ENCODE measurements at places on chromosomes 4 and X. TPM values are rescaled to one million over a fixed set of nuclear protein-coding genes. Genes with fewer than 3 reads are reported as not detected.

CD38 gene
- total RNA-seq: 0.52 TPM

MAGEC1 gene
- not detected for total RNA-seq

ZNF827 gene
- 4.7 TPM for total RNA-seq

CYSLTR1 gene
- not detected for total RNA-seq

NCAPG gene
- 1.5 TPM for total RNA-seq

STPG2 gene
- 0.75 TPM for total RNA-seq

MAGEB1 gene
- total RNA-seq: not detected

GRCh38 chr4:155376387-155377268 is at the start of gene MAP9:
MAP9 (minus strand) TSS chr4:155376965; CDS start chr4:155375850, 1,115 bp downstream.
- peak; percentile 93 for DNase-seq

DNA sequence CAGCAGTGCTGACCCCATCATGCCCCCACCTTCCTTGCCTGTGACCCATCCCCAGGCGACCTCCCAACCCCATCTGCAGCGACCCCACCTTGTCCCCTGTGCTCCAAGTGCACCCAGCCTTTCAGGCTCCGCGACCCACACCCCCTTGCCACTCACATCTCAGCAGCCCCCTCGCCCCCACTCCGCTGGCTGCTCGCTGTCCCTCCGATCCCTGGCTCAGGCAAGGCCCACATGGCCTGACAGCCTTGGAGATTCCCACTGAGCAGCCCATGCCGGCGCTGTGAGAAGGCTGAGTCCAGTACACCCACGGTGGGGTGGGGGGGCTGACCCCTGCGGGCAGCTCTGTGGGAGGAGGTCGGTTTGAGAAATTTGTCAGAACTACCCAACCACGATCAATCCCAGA is 9.1 kb downstream of the ZFYVE28 start:
- peak; percentile 26 for DNase-seq

DNA sequence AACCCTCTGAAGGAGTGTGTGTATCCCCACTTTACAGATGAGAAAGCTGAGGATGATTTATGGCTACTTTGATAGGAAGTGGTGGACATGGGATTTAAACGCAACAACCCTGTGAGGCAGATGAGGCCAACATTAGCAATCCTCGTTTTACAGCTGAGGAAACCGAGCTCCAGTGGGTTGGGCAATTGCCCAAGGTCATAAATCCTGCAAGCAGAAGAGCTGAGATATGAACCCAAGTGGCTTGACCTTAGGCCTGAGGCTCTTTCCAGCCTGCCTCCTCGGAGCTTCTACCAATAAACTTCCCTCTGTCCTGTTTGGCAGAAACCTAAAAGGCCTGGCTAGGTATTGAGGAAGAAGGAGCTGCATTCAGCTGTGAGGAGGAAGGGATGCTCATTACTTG is 185.5 kb upstream of the RBPJ start:
- no peak for DNase-seq

GRCh38 chrX:134636851-134637250 is 21.4 kb downstream of the PLAC1 start:
- no peak for DNase-seq

DNA sequence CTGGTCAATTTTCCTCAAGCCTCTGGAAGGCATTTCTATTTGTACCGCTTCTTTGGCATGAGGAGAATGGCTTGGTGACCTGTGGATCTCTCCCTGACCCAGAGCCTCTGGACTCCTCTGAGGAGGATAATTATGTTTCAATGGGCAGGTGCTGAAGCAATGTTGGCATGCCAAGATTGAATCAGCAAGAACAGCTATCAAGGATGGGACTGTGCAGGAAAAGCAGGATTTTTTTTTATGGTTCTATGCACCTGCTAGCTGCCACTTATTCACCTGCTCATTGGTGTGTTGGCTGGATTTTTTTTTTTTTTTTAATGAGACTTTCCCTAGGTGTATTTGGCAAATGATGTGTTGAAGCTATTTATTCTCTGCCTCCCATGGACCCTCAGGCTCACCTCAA is 821.2 kb downstream of the RPA4 start:
- DNase-seq: no peak

DNA sequence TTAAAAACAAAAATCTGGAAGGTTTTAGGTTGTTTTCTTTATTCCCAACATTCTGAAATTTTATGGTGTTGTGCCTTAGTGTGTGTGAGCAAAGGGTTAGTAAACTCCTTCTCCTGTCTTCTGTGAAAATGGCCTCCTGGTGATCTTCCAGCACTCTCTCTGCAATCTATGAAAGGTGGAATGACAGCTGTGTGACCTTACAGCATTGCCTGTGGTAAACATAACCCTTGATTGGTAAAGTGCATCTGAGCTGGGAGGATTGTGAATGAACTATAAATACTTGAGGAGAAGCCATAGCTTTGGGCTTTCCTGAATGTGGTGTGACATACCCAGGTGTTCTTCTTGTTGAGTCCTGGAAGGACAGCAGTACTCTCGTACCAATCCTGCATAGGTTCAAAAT is 10.0 kb downstream of the ART3 start:
- no peak for DNase-seq

GRCh38 chrX:101028562-101028961 is 23.3 kb downstream of the TRMT2B start:
- no peak for DNase-seq

GRCh38 chrX:1673337-1673736 is 58.5 kb downstream of the ASMT start:
- DNase-seq: no peak

GRCh38 chr4:90293320-90293719 is 166.1 kb downstream of the CCSER1 start:
- DNase-seq: peak; percentile 14

GRCh38 chrX:132101799-132102198 is 26.0 kb downstream of the FRMD7 start:
- no peak for DNase-seq

GRCh38 chr4:80705311-80705710 is 325.2 kb upstream of the BMP3 start:
- DNase-seq: no peak

DNA sequence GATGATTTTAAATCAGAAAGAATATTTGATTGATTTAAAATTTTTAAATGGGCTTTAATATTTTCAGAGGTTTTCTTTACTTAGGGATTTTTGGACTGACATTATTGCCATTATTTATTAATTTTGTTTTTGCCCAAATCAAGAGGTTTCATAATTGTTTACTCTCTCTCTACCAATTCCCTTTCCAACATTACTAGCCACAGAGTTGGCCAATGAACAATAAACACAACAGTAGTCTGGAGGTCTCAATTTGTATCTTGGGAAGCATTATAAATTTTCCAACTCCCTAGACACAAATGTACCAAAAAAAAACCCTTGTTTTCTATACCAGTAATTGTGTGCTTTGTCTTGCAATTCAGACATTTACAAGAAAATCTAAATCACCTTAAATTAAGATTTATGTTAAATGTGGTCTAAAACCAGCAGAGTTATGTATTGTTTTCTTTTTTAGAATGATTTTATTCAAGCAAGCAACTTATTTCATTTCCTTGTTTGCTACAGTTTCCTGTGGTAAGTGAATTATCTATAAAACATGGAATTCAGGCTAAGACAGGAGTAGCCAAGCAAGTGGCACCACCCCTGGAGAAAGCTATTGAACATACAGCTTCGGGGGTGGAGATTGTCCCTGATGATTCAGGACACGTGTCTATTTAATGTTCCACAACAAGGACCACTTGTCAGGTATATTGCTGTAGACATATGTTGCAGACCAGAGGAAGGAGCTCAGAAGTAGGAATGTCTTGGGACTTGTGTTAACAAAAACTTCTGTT is 622 bp downstream of the KLKB1 start:
- peak; percentile 46 for DNase-seq

DNA sequence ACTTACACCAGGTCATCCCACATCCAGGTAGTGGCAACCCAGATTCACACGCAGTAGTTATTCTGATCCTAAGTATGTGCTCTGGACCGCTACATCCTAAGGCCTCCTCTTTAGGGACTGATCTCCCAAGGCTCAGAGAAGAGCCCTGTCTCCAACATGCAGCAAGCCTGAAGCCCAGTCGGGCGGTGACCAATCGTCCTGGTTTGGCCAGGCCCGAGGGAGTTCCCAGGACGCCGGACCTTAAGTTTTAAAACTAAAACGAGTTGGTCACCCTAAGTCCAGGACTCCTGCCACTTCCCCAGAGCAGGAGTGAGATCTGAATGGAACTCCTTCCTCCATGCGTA is 385 bp downstream of the LYAR start:
- DNase-seq: peak; percentile 21

GRCh38 chr4:44157611-44158277 is 290.9 kb downstream of the KCTD8 start:
- DNase-seq: peak; percentile 5

- DNase-seq: no peak
Observed at GRCh38 chrX:47380268-47380667, 9.9 kb downstream of the ZNF157 start.

DNA sequence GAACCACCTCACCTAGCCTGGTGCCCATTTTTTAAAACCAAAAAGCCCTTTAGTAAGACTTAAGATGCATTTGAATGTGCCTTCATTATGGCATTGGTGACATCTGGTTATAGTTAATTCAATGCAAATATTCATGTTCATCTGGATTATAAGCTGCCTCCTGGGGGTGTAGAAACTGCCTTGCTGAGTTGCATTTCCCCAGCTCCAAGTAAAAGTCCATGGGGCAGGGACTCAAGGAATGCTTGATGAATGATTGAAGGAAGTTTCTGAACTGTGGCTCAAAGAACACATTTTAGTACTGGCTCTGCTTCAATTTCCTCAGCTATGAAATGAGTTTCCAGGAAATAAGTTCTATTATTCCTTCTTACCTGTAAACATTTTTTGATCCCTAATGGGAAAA is 18.5 kb upstream of the RBM47 start:
- DNase-seq: peak; percentile 76

- no peak for DNase-seq
Observed at GRCh38 chr4:145566768-145567167, 52.4 kb upstream of the MMAA start.

GRCh38 chrX:119672426-119672825 is 20.5 kb downstream of the SEPTIN6 start:
- no peak for DNase-seq

GRCh38 chr4:30605616-30606190 is 114.5 kb upstream of the PCDH7 start:
- no peak for DNase-seq

GRCh38 chr4:185424905-185425646 is 688 bp downstream of the UFSP2 start:
- DNase-seq: peak; percentile 23

DNA sequence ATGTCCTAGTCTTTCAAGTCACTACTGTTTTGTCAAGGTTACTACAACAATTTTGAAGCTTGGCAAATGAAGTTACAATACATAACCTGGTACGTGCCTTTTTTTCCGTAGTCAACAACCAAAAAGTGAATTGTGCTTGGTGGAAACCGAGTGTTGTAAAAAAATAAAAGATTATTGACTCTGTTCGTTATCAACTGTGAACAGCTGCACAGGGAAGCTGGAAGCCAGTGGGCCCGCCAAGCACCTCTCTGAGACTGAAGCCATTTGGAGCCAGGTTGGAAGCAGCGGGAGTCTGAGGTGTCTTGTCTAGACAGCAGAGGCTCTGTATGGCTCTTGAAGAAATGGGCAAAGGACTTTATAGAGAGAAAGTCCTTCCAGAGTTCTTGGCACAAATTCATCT is 119.0 kb downstream of the GALNTL6 start:
- no peak for DNase-seq
